ENCODE measurements at places on chromosomes 2 and 18. TPM values are rescaled to one million over a fixed set of nuclear protein-coding genes. Genes with fewer than 3 reads are reported as not detected.

DNA sequence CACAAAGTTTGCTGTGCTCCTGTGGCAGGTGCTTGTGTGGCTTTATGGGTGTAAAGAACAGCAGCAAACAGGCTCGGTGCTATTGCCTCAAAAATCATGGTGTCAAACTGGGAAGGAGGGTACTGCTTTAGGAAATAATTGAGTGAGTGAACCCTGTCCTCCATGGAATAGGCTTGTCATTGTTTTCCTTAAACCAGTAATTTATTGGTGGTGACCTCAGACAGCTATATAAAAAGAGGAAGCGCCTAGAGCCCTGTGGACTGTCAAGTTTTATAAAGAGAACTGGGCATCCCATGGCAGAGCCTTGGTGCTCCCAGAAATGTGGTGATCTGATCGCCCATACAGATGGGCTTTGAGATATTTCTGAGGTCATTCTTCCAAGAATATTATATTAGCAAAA lies 4.7 kb upstream of the CXCR4 start:
- no peak for DNase-seq

ARHGAP25 gene
- 3.5 TPM for polyA plus RNA-seq

LINC00305 gene
- polyA plus RNA-seq, result not detected

DNA sequence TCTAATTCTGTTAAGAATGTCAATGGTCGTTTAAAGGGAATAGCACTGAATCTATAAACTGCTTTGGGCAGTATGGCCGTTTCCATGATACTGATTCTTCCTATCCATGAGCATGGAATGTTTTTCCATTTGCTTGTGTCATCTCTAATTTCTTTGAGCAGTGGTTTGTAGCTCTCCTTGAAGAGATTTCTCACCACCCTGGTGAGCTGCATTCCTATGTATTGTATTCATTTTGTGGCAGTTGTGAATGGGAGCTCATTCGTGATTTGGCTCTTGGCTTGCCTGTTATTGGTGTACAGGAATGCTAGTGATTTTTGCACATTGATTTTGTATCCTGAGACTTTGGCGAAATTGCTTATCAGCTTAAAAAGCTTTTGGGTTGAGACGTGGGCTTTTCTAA lies 38.3 kb upstream of the WDR75 start:
- no peak for DNase-seq

GRCh38 chr2:119082821-119083400 lies 75.6 kb downstream of the C1QL2 start:
- DNase-seq, result no peak

GRCh38 chr2:239339726-239340601 lies 60.9 kb downstream of the HDAC4 start:
- DNase-seq, result no peak

DNA sequence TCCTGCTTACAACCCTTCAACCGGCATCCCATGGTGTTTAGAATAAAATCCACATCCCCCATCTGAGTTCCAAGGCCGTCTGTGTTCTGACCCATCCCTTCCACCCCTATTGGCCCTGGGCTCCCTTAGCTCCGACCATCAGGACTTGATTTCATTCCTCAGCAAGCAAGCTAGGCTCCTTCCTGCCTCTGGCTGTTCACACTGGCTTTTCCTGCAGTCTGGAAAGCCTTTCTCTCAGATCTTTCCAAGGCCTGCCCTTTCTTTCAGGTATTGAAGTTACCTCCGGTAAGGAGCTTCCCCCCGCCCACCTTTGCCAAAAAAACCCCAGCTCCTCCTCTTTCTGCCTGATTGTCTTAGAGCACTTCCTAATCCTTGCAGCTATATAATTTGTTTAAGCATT lies 86.8 kb downstream of the CLIP4 start:
- DNase-seq, result no peak

HOXD3 gene
- polyA plus RNA-seq, result 3.9 TPM

DNA sequence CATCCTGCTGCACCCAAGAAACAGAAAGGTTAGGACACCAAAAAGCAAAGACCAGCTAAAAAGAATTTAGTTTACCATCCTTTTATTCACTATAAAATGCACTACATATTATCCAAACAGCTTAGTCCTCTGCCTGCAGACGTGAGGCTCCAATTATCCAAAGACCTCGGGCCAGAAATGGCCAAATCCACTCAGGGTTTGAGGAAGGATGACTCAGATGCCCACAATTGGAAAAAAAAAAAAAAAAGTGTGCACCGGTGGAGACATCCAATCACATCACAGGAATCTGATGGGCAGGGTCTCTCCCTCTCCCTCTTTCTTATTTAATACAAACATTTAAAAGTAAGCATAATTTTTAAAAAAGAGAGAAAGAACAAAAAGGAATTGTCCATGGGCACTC lies 65.7 kb downstream of the TRABD2A start:
- no peak for DNase-seq

FLACC1 gene
- polyA plus RNA-seq, result 0.76 TPM

- no peak for DNase-seq
These were observed 67.9 kb downstream of the POLR1A start for GRCh38 chr2:86037795-86038192.

DNA sequence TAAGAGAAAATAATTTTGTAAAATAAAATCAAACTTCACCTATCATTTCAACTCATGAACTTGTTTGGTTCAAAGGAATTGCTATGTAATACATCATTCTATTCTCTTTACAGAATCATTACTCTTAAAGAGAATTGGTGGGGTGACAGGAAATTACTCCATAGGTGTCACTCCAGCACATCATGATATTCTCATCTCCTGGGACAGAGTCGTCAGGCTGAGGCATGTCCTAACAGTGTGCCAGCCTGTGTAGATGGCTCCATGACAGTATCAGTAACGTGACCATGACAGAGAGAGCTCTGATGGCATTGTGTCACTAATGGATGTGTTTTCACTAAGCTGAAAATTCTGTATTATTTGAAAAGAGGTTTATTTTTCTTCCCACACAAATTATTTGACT lies 13.9 kb downstream of the SPATS2L start:
- no peak for DNase-seq
